ENCODE measurements at places on chromosomes 11 and 22.

DNA sequence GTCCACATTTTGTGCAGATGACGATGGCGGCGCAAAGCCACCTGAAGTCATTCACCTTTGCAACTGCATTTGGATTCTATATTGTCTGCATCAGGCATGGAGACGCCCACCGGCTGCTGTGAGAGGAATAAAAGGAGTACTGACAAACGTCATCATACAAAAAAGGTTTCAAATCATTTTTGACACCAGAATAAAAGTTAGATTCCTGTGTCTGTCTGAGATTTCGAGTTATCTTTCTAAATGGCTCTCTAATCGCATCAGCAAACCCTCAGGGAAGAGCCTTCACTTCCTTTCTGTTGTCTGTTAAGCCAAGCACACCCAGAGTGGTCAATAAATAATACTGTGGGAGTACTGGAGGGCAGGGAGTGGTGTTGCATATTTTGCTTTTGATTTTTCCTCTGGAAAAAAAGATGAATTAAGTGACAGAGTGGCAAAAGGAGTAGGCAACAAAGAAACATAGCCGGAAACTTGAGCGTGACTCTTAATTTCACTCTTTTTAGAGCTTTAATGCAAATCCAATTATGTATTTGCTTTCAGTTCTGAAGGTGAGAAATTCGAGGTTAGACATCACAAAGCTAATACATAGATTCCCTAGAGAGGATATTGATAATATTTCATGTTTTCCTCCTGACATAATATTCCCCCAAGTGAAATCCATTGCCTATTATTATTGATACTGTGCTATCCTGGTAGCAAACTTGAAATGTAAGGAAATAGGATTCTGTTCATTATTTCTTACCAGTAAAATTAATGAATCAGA, 150.8 kb upstream of the MTMR2 start:
- no peak for DNase-seq

GRCh38 chr11:77501758-77502157, 27.9 kb upstream of the PAK1 start:
- DNase-seq, result peak; percentile 57

DNA sequence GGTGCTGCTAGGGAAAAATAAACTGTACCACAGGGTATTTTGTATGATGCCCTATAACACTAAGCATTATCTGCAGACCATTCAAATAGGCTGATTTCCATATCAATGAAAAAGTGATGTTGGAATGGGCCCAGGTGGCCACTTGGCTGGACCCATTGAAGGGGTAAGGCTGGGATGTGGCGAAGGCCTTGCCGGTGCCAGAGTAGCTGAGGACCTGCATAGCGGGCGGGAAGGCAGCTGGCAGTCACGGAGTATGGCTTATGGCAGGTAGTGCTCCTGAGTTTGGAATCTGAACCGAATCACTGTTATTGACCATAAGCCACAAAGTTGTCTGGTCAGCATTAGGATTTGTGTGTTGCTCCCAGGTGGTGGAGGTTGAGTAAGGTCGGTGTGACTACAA, 131.0 kb downstream of the MICAL2 start:
- no peak for DNase-seq

DNA sequence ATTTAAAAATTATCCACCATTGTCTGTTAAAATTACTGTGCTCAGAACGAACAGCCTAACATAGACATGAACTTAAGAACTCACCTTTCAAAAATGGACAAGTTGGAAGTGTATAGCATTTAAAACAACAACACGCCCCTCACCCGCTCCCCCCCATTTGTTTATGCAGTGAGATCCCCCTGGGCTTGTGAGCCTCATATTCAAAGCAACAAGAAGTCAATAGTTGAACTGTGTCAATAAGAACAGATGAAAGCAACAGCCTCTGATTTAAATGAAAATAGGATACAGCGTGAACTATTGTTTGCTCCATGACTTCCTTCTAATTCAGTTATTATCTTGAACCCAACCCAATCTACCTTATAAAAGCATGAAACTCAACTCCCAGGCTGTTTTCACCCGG, 314.2 kb downstream of the BLID start:
- DNase-seq, result no peak

- no peak for DNase-seq
Observed at GRCh38 chr22:45341498-45341897, 31.8 kb downstream of the FAM118A start.

DNA sequence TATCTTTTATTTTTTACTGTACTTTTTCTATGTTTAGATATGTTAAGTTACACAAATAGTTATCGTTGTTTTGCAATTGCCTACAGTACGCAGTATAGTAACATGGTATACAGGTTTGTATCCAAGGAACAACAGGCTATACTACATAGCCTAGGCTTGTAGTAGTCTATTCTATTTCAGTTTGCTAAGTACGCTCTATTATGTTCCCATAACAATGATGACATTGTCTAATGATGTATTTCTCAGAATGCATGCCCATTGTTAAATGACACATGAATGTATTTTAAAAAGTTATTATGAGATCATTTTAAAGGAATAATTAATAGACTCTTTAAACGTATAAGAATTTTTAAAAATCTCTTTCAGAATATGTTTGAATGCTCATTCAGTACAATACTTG, 696.7 kb upstream of the CCDC90B start:
- DNase-seq, result no peak

DNA sequence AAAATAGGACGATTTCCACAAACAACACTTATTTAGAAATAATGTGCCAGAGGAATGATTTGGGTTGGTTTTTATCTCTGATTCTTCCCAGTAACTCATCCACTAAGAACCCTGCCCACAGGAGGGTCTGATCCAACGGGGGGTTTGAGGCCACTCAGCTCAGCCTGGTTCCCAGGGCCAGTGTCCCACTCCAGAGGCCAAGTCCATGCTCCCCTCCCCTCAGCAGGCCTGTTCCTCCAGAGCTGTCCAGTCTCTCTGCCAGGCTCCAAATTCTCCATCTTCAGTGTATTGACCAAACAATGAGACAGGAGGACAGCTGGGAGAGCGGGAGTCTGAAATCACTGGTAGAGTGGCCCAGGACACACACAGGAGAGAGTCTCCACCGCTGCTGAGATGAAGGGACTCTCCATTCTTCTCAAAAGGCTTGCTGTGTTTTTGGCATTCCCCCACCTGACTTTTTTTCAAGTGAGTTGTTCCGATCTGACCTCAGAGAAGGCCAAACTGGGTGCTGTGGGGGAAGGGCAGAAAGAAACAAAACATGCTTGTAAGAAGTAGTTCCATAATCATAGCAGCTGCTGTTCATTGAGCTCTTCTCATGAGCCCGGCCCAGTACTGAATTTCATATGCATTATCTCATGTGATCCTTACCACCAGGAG, 17.6 kb upstream of the SCN2B start:
- DNase-seq, result no peak

DNA sequence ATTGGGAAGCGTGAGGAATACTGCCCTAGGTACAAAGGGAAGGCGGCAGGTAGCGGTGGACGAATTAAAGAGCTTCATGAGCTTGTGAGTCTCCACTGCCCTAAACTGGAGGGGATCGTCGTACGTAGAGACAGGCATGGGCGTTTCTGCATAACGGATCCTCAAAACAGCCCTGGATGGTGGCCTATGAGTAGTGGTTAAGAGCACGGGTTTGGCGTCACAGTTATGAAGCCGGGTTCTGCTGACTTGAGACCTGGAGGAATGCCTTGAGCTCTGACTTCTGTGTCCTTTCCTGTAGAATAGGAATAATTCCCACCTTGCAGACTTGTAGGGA, 335 bp downstream of the TMEM138 start:
- peak; percentile 64 for DNase-seq

- DNase-seq, result no peak
Observed at GRCh38 chr11:96204366-96204659, 138.7 kb downstream of the MAML2 start.

DNA sequence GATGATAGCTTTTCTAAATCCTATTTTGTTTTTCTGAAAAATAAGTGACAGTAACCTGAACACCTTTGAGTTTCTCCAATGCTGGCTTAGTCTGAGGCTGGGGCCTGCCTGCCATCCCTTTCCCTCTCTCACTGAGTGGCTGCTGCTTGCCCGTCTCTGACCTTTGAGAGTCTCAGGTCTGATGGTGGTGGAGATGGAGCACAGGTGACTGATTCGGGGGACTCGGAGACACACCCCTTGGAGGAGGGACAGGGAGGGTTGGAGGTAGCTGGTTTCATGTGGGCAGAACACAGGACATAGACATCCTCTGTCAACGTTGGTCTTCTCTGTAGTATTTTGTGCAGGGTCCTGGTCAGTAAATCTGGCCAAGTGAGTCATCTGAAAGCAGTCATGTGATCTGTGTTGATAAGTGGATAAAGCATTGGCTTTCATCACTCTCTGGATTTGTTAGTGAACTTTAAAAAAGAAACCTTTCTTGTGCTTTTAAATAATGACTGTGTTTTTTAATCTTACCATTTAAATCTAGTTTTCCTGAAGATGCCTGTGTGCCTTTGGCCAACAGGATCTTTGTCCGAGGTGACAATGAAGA, 47.1 kb upstream of the CLDN5 start:
- no peak for DNase-seq

GRCh38 chr11:65440831-65441499, 18.4 kb downstream of the NEAT1 start:
- no peak for DNase-seq

GRCh38 chr11:129973068-129973467, 29.6 kb downstream of the PRDM10 start:
- no peak for DNase-seq

GRCh38 chr11:65861533-65862183, 1.4 kb downstream of the MUS81 start:
- DNase-seq, result no peak

DNA sequence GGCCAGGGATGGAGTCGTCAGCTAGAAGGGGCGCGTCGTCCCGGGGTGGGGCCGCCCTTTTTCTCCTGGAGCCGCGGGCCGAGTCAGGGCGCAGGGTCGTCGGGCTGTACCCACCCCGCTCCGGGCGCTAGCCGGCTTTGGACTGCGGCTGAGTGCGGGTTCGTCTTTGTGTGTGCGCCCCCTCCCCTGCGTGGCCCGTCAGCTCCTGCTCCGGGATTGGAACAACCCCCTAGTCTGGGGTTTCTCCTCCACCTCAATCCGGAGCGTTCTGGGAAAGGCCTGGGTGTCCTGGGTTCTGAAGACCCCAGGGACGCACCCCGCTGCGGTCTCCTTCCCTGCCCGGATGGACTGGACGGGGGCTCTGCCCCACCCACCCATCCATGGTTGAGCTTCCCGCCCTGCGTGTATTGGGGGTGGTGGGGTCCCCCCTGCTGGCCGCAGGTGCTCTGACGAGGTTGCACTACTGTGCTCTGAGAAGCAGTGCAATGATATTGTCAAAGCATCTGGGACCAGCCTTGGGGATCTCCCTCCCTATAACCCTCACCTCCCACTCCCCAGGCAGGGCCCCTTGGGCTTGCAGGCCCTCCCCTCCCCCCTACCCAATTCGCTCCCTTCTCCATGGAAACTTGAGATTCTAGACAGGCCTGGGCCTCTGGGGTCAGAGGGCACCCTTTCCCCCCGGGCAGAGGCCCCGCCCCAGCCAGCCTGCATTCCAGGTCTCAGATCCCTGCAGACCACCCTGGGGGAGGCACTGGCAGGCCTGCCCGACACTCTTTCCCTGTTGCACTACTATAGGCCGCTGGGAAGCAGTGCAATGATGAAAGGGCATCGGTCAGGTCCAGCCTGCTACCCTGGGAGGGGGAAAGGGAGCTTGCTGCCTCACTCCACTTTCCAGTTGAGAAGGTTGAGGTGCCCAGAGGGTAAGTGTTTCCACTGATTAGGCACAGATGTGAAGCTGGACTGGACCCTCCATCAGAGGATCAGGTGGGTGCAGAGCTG, 10.7 kb downstream of the SDF2L1 start:
- no peak for DNase-seq

- DNase-seq, result no peak
Observed at GRCh38 chr11:127023991-127024390, 23.4 kb upstream of the KIRREL3 start.

- no peak for DNase-seq
Observed at GRCh38 chr11:77854838-77855237, 33.9 kb downstream of the AAMDC start.

DNA sequence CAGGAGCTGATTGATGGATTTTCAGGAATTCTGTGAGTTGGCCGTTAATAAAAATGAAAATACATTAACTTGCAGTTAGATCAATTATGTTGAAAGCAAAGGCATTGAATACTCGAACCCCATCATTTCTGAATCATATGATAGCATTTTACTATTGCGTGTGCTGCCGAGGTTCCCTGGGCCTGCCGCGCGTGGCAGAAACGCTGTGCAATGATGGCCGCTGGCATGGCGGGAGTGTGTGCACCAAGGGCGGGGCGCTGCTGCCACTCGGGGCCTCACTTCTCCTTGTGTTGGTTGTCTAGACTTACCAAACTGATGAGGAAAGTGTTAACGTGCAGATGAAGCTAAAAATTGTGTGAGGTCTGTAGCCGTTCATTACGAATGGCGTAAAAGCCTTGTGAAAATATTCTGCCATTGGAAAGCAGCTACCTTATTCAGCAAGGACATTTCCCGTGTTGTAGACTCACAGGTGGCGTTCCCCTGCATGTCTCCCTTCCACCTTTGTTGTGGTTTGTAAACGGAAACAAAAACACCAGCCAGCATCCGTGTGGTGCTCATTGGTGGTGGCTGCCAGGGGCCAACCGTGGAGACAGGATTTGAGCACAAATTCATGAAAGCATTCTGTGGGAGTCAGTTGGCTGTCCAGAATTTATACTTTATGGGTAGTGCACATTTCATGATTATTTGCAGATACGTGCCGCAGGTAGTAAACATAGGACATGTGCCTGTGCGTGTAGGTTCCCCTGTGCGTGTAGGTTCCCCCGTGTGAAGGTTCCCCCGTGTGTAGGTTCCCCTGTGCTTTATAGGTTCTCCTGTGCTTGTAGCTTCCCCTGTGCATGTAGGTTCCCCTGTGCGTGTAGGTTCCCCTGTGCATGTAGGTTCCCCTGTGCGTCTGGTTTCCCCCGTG, 5.9 kb upstream of the GRAMD4 start:
- DNase-seq, result peak; percentile 59

DNA sequence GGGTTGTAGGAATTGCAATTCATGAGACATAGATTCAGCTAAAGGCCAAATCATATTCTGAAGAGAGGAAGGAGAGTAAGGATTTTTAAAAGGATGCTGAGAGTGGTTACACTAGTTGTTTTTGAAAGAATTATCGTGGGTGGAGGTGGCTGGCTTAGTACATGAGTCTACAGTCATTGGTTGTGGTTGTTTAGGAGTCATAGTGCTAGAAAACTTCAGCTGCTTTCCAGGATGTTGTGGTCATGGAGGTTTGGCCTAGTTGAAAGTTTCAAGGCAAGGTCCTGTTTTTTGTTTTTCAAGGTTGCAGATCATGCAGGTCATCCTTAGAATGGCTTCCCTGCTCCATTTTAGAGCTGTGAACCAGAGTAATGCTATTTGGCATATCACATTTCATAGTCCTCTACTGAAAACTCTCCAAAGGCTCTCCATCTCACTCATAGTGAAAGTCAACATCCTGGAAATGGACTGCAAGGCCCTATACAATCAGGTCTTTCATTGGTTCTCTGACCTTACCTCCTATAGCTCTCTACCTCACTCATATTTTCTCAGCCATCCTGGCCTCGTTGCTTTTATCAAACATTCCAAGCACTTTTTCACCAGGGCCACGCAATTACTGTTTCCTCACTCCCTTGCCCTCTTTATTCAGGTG, 26.1 kb upstream of the ZBTB44 start:
- DNase-seq, result no peak

GRCh38 chr11:79193663-79194310, 247.0 kb downstream of the TENM4 start:
- DNase-seq, result peak; percentile 9

All from CD14-positive monocyte (primary cell).